ENCODE measurements at places on chromosomes 13 and 19. TPM values are rescaled to one million over a fixed set of nuclear protein-coding genes. Genes with fewer than 3 reads are reported as not detected.

Gene CEACAM7
- not detected for total RNA-seq

Gene KIR3DL1
- total RNA-seq, result not detected

Gene SLC25A41
- total RNA-seq, result not detected

Gene PLVAP
- 0.09 TPM for total RNA-seq

Measured in fibroblast of the aortic adventitia (primary cell).